ENCODE measurements at places on chromosomes 11 and 22.

DNA sequence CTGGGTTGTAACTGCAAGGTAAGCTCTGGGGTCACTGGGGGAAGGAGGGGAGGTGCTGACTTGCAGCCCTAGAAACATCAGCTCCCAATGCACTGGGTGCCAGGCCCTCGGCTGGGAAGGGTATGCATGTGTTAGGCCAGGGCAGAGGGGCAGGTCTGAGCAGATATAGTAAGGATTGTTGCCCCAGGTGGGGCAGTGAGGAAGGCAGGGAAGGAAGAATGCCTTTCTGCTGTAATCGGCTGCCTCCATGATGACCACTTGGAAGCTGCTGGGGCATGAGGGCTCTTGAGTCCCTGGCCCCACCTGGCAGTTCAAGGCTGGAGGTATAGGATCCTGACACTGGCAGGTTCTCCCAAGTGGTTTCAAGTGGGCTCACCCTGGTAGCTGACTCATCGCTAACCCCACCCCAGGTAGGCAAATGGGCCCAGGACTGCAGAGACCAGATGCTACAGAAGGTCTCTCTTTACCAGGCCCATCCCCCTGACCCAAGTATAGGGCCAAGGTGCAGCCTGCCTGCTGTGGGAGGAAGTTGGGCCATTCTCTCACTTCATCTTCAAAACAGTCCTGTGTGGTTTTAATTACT lies 56.7 kb downstream of the TIMP3 start:
- no peak for DNase-seq

- DNase-seq = no peak
Measured at GRCh38 chr11:5297721-5298323, 3.9 kb downstream of the OR51B4 start.

GRCh38 chr11:100220801-100221200 lies 466.3 kb upstream of the ARHGAP42 start:
- no peak for DNase-seq

DNA sequence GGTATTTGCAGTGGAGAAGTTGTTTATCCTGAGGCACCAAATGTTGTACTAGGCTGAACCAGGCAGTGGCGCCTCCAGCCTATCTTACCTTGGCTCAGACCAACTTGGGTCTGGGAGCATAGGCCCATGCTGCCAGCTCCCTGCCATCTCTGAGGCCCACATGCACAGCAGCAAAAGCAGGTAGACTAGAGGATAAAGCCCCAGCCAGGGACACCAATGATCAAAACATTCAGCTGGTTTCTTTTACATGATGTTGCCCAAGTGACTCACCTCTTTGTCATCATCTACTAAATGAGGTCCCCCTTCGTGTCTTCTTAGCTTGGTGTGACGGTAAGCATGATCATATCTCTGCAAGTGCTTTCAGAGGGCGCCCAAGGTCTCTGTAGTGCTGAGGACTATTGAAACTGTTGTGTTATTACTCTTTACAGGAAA lies 112.1 kb upstream of the DRD2 start:
- DNase-seq = no peak

DNA sequence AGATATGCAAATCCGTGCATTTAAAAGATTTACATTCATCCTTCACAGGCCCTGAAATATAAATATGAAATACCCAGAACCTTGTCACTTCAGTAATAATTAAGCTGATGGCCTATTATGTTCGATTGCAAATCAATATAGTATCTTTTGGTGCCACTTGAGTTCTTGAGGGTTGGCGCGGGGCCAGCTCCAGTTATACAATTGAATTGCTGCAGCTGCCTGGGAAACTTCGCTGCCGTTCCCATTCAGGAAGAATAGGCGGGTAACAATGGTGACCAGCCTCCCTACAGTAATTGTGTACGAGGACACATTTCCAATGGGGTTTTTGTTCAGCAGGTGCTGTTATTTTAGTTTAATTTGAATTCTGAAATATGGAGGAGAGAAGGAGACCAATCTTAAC lies 451.2 kb downstream of the INSC start:
- peak; percentile 20 for DNase-seq

DNA sequence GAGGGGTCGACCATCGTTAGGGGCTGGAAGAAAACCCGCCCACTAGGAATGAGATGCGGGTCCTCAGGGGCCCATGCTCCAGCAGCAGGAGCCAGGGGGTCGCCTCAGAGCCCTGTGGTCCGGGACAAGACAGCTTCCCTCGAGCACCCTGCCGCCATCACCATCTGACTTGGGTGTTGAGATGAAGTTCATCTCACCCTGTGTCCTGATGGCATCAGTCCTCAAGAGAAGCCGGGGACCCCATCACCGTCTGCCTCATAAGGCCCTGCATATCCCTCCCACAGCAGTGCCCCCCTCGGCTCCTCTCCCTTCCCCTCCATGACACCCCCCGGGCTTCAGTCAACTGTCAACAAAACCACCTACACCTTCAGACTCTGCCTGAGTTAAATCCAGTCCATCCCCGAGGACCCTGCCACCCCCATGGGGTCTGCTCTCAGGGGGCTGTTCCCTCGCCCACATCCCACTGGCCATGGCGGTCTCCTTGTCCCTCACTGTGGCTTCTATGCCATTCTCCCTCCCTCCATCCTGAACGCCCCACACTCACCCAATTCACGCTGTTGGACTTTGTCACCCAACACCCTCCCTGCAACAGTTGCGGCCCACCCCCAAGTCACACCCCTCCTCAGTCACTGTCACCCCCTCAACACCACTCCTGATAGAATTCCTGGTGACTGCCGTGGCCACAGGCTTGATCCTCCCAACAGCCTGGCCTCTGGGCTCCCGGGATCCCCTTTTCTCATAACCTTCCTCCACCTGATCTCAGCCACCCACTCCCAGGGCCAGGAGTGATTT lies 87.7 kb upstream of the RTL6 start:
- no peak for DNase-seq

DNA sequence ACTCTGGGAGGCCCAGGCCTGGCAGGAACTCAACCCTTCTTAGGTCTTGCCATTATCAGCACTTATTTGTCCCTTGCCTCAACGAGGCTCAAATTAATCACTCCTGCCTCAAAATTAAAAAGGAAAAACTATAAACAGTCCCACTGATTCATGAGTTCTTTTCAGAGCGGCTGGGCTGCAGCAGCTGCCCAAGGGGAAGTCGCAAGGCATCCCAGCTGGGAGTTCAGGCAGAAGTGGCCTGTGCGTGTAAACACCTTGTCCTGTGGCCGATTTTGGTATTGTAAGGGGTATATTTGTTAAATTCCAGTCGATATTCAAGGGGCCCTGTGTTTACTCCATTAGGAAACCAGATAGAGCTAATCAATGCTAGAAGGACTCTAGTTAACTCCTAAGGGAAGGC lies 213.9 kb upstream of the CADM1 start:
- DNase-seq = no peak

DNA sequence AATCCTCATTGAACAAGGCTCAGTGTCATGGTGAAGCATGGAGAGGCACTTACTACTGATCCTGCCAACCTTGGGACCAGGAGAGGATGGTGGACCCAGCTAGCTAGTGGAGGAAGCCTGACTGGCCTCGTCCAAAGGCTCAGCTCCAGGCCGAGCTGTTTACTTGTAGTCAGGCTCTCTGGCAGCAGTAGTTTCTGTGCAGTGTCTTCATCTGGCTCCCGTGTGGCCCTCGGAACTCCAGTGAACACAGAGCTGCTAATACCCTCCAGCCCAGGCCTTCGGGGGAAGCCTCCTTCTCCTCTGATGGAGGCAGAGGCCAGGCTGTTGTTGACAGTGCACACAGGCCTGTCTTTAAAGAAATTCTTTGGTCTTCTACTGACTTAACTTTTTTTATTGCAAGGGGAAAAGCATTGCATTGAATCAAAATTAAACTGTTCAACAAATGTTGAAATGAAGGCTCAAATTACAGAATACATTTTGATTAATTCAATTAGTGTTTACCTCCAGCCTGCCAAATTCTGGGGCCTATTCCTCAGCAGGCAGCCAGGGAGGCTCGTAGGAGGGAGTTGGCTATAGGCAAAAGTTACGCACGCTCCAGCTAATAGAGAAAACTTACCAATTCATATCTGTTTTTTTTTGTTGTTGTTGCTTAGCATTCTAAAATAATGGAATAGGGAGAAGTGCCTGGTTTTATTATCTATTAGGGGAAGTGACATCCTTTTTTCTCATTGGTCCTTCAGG lies 18.8 kb downstream of the PPFIBP2 start:
- no peak for DNase-seq

- no peak for DNase-seq
Measured at GRCh38 chr11:13772223-13773046, 104.0 kb downstream of the FAR1 start.

DNA sequence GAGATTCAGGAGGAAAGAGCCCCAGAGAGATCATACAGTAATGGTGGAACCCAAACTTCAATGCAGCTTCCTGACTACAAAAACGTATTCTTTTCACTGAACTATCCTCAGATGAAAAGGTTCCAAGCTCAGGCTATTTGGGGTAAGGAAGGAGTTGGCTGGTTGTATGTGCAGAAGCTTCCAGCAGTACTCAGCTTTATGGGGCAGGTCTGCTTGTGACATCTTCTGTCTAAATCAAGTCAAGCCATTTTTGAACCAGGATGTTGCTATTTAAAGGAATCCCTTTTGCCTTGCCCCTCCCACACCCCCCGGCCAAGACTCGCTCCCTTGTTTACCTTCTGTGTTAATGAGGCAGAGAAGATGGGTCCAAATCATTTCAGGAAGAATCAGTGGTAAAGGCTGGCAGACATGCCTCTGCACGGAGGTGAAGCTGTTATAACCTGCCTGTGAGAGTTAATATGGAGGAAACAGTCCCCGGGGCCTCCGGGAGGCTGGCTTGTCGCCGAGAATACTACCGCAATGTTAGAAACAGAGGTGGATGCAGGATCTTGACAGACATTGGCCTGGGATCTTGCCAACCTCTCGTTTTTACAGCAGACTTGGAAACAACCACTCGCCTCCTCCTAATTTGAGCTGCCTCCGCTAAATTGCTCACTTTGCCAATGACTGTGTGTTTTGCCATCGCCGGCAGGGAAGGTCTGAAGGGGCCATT lies 45.4 kb downstream of the TIMP3 start:
- no peak for DNase-seq

DNA sequence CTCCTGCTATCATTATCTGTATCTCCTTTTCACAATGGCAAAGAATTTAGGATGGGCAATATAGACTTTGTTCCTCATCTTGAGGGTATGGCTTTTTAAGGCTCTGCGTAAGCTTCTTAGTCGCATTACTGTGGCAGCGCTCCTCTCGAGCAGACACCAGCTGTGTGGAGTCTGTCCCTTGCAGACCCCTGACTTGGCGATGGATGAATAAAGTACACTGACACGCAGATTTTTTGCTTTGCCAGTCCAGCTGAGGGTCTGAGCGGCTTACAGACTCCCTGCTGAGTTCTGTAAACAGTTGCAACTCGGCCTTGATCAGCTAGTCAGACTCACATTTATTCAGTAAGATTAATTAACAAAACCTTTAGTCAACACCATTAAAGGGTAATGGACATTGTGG lies 390.0 kb upstream of the CNTN5 start:
- no peak for DNase-seq

DNA sequence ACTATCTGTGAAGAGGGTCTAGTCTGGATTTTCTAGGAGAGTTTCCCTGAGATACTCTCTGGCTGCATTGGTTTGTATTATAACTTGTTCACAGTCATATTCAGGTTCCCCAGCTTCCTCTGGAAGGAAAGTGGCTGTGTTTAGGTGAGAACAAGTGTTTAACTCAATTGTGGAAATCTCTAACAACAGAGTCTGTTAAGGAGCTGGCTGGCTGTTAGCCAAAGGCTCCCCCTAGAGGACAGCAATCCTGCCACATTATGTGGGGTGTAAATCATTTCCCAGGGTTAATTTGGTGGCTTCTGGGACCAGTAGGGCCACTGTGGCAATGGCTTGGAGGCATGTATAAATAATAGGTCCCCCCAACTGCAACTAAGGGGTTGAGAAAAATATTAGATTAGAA lies 18.4 kb downstream of the MS4A6E start:
- DNase-seq = no peak

DNA sequence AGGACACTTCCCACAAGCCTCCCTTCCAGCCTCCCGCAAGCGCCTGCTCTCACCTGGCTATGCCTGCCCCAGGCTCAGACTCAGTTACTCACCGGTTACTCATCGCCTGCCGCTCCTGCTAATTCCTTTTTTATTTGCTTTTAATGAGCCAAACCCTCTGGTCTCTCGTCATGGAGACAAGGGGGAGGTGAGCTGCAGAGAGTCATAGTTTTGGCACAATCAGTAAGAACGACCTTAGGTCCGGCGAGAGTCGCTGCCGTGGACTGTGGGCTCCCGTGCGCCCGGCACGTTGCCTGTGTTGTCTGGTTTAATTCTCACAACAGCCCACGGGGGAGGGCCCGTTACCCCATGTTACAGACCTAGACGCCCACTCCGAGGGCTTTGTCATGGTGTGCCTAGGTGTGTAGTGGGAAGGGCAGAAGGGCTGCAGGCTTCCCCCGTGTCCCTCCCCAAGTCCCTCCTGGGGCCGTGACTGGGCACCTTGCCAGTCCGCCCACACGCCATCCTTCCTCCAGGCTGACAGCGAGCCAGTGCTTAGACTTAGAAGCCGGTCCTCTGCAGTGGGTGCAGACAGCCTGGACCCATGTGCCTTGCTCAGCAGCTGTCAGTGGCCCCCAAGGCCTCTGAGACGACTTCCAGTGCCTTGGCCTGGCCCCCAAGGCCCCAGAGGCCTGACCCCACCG lies 42.2 kb downstream of the WNT7B start:
- no peak for DNase-seq

DNA sequence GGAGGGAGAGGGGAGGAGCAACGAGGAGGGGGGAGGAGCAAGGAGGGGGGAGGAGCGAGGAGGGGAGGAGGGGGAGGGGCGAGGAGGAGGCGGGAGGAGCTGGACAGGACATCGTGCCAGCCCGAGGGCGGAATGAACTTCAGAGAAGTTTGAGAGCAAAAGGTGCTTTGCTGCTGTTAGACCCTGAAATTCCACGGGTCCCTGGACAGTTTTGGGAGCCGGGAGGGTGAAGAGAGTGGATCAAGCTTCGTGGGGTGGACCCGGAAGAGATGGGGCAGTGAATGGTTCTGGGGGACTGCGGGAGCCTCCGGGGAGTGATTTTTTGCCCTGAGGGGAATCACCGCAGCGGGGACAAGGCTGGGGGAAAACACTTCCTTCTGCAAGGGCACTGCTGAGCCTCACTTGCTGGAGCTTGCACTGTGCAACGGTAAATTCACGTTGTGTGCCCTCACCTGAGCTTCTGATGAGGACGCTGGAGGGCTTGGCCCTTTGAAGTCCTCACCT lies 10.7 kb upstream of the NLRP6 start:
- no peak for DNase-seq

GRCh38 chr11:29125606-29126005 lies 891.2 kb downstream of the KCNA4 start:
- DNase-seq = no peak

GRCh38 chr22:27775087-27775698 lies 26.4 kb downstream of the MN1 start:
- DNase-seq = no peak

DNA sequence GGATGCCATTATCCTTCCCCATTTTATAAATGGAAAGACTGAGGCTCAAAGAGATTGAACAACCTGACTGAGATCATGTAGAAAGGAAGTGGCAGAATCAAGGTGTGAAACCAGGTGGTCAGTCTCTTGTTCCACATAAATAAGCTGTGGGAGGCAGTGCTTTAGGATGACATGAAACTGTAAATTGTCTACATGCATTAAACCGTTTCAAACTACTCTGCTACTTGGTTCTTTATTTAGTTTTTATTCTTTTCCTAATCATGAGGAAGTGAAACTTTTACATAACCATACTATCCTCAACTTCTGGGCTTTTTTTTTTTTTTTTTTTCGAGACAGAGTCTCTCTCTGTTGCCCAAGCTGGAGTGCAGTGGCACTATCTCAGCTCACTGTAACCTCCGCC lies 34.9 kb downstream of the CADM1 start:
- DNase-seq = no peak
